Amniotic stem cell (primary cell): ENCODE measurements at places on chromosomes 3 and 15.

DNA sequence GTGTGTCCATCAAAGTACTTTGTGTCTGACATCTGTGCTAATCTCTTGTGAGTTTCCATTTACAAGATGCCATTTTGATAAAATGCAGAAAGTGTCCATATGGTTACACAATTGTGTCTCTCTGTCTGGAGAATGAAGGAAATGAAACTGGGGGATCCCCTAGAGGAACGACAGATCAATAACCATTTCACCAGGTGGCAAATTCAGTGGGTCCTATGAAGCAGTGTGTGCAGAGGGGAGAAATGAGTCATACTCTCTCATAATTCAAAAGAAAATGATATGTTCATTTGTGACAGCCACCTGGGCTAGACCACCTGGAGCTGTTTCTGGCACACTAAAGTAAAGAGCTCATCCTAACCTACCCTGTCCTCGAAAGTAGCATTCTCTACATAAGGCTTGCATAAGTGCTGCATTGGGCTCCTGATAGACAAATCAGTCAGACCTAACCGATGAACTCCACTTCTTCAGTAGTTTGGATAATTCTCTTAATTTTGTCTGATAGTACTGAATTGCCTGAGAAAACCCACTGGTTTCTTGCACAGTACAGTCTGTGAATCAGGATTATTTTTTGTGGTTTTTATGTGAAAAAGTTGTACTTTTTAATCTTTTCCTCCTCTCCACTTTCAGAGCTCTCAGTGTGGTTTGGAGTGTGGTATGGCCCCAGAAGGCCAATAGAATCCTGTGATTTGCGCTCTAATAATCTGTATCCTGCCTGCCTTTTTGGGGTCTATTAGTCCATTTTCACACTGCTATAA, 10.3 kb upstream of the CD47 start:
- DNase-seq: no peak

DNA sequence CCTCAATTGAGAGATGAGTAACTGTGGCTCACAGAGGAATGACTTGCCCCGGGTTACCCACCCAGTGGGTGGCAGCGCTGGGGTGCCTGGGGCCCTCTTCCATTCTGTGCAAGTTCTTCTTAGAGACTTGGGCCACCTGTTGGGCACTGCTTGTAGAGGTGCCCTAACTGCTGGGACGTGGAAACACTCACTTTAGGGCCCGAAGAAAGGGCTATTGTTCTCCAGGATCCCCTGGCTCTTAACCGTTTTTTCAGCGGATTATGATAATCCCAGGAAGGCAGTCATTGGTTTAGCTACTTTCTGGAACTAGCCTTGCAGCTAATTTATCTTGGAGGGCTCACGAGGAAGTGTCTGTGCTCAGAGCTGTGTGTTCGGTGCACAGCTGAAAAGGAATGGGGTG, 66.0 kb upstream of the GCNT3 start:
- DNase-seq: no peak

- DNase-seq: no peak
Observed at GRCh38 chr3:152505926-152506325, 237.2 kb downstream of the MBNL1 start.

GRCh38 chr3:127734754-127735473, 62.2 kb downstream of the ABTB1 start:
- peak; percentile 70 for DNase-seq

- no peak for DNase-seq
Observed at GRCh38 chr3:56197991-56198390, 270.3 kb downstream of the ERC2 start.

GRCh38 chr3:98780343-98780742, 17.2 kb downstream of the ST3GAL6 start:
- no peak for DNase-seq

DNA sequence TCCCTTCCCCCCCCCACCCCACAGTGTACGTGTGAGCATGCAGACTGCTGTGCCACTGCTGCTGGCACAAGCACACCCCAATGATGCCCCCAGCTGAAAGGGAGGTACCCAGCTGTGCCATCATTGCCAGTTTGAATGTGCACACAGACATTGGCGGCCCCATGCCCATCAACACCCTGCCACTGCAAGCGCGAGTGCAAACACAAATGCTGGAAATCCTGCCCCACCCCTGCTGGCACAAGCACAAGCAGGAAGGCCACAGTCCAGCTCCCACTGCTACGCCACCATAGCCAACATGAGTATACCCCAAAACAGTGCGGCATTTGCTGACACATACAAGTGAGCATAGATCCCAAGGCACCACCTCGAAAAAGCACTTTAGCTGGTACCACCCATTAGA, 222.9 kb downstream of the SCAPER start:
- no peak for DNase-seq

- no peak for DNase-seq
Observed at GRCh38 chr3:155594526-155595187, 150.2 kb downstream of the PLCH1 start.

DNA sequence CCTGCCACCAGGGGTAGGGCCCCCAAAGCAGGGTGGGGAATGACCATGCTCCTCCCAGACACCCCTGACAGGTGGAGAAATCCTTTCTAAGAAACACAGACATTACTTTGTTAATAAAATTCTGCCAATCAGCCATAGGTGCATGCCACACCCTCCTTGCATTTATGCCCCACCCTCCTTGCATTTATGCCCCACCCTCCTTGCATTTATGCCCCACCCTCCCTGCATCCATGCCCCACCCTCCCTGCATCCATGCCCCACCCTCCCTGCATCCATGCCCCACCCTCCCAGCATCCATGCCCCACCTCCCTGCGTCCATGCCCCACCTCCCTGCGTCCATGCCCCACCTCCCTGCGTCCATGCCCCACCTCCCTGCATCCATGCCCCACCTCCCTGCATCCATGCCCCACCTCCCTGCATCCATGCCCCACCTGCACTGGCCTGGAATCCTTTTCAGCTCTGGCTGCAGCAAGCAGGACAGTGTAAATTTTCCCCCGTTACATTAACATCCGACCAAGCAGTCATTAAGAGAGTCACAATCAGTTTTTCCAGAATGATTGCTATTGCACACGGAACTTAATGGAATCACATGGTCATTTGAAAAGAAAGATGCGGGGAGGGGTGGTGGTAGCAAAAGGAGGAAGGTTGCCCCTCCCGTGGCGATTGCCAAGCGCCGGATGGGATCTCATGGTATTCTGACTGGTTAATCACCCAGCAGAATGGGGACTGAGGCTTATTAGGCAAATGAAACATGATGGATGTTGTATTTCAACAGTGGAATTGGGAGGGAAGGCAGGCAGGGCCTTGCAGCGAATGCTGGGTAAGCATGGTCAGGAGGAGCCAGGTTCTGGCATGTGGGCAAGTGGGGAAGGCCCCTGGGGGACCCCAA, 91.2 kb downstream of the TLE3 start:
- DNase-seq: no peak

DNA sequence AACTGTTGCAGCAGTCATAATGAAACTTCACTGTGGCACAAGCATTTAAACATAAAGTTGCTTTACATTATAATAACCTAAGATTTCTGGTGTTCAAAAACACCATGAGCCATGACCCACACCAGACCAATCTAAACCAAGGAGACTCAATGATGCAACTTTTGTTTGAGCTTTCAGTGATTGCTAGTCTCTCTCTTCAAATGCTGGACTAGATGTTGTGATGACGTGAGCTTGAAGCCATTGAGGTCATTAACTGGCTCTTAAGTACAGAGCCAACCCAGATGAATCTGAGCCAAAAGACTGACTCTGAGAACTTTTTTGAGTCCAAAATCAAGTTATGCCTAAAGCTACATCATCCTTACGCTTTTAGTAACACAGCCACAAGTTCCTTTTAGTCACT, 36.5 kb downstream of the ATR start:
- no peak for DNase-seq

GRCh38 chr15:36682101-36682500, 102.7 kb downstream of the CDIN1 start:
- DNase-seq: no peak

DNA sequence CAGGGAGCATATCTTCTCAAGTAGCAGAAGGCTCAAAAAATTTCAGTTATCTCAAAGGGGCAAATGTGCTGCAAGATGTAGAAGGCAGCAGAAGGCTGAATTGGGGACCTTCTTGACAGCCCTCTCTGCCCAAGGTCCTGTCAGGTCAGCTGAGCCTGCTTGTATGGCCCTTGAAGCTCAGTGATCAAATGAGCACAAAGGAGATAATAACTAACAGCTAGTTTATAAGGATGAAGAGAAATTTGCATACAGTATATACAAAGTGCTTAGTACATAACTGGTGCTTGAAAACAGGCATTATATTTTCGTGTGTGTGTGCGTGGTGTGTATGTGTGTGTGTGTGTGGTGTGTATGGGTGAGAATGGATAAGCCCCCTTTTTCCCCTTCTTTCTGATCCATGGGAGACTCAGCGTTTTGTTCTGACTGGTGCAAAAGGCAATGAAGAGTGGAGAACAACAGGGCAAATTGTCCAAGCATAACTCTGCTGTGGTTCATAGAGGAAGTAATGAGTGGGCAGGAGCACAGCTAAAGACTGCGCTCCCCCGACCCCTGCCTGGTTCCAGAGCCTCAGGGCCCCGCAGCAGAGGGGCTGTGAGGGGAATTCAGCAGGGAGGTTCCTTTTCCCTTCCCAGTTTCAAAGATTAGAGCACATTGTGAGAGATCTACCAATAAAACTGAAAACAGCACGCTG, 356.8 kb upstream of the NR2F2 start:
- DNase-seq: no peak

DNA sequence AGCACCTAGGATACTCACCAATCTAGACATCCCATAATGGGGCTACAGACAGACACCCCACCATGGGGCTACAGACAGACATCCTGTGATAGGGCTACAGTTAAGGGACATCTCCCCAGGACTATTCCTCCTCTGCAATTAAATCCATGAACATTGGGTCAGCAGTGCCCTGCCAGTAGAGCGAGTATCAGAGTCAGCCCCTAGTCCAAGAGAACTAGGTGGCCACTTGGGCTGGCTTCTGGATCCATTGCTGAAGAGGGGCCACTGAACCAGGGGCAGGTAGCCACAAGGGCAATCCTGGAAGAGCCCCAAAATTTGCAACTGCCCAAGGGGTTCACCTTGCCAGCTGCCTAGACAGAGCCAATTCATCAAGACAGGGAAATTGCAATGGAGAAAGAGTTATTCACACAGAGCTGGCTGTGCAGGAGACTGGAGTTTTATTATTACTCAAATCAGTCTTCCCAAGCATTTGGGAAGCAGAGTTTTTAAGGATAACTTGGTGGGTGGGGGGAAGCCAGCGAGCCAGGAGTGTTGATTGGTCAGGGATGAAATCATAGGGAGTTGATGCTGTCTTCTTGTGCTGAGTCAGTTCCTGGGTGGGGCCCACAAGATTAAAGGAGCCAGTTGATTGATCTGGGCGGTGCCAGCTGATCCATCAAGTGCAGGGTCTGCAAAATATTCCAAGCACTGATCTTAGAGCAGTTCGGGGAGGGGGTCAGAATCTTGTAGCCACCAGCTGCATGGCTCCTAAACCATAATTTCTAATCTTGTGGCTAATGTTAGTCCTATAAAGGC, 170.2 kb upstream of the SMAD3 start:
- DNase-seq: no peak

DNA sequence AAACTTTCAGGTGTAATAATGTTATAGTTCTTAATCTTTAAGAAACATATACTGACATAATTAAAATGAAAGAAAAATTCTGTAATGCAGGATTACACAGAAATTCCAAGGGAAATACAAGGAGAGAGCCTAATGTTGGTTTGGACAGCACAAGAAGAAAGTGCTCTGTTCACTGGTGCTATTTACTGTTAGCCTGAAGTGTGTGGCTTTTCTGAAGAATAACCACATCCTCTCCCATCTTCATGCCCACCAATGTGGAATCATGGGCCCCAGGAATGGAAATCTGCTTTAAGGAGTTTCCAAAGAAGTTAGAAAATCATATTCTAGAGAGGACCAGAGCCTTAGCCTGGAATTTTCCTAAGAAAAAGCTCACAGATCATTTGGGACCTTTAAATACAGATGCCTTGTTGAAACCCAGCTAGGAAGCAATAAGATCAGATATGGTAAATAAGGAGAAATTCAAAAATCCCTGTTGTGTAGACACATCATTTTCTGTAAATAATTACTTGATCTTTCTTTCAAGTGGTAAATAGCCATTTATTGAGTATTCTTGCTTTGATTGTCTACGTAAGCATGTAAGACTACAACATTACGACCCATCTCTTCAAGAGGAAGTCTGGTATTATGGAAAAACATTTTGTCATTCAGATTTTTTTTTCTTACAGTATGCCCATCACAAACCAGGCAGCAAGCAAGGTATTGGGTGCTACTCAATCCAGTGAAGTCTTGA, 10.3 kb upstream of the USP50 start:
- no peak for DNase-seq

DNA sequence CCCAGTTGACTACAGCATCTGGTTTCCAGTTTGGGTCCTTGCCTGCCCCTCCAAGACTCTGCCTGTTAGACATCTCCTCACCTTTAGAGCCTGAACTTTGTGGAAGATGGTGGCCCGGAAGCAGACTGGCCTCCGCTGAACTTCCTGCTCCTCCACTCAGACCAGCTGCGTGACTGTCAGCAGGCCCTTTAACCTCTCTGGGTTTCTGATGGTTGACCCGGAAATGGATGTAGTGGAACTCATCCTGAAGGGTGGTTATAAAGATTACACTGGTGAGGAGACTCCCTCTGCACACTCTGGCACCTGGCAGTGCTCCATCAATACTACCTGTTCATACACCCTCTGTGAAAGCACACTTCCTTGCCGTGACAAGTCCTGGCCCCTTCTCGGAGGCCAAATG, 151.9 kb upstream of the TLE3 start:
- no peak for DNase-seq

- no peak for DNase-seq
Observed at GRCh38 chr15:70098461-70099166, 897 bp upstream of the TLE3 start.

- DNase-seq: no peak
Observed at GRCh38 chr15:29124581-29125381, 144.8 kb downstream of the NSMCE3 start.

DNA sequence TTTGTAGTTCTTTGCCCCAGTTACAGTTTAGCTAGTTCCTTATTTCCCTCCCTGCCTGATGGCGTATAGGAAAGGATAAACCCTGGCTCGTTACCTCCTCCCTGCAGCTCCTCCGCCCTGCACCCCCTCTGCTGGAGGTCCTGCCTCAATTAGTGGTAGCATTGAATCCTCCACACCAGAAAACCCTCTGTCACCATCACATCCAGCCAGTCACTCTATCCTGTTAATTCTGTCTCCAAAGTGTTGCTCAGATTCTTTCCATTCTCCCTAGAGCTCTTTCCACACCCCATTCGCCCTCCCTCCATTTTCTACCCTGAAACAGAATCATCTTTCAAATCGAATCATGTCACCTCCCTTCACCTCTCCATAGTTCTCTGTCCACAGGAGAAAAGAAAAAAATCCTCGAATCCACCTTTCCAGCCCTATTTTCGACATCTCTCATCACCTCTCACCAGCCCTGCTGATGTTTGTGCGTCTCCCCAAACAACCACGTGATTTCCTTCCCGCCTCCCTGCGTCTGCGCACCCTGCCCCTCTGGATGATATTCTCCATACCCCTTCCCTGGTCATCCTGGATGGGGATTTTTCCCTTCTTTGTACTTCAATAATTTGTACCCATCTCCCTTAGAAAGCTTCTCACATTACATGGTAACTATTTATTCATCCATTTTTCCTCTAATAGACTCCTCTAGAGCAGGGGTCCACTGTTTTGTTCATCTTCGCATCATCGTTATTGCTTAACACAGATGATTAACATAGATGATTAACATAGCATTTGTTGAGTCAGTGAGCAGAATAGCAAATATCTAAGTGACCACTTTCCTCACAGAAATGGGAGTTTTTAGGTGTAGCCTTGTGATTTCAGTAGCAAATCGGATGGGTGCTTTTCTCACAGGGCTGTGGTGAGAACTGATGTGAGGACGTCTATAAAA, 37.1 kb downstream of the MAP3K13 start:
- DNase-seq: no peak
